ENCODE measurements at places on chromosomes 16 and 17. TPM values are rescaled to one million over a fixed set of nuclear protein-coding genes. Genes with fewer than 3 reads are reported as not detected.

AIPL1 gene
- total RNA-seq, result not detected

RAB11FIP4 gene
- 1.6 TPM for total RNA-seq

ZNF213 gene
- total RNA-seq, result 13.7 TPM

NTN1 gene
- total RNA-seq, result 0.38 TPM

TMIGD1 gene
- not detected for total RNA-seq

PROCA1 gene
- total RNA-seq, result 1.1 TPM

KRTAP4-5 gene
- not detected for total RNA-seq

ATP1B2 gene
- 0.21 TPM for total RNA-seq
